Fibroblast of lung (primary cell): ENCODE measurements at places on chromosomes 4 and X. TPM values are rescaled to one million over a fixed set of nuclear protein-coding genes. Genes with fewer than 3 reads are reported as not detected.

GRCh38 chrX:916230-916599 is 285.6 kb downstream of the SHOX start:
- no peaks in the 10 kb centered on the region for H3K36me3 ChIP-seq
- no peak for DNase-seq
- no peaks in the 10 kb centered on the region for H3K4me1 ChIP-seq
- H3K4me3 ChIP-seq, result no peak overlapping the region
- no peaks in the 10 kb centered on the region for H3K27me3 ChIP-seq

GRCh38 chrX:39897741-39898097 is 200.0 kb downstream of the BCOR start:
- no peaks in the 10 kb centered on the region for H3K36me3 ChIP-seq
- H3K27me3 ChIP-seq, result no peaks in the 10 kb centered on the region
- no peak for DNase-seq
- no peak overlapping the region for H3K4me3 ChIP-seq
- H3K4me1 ChIP-seq, result peaks cover 4% of the 10 kb centered on the region
- no peak overlapping the region for H3K27ac ChIP-seq

- no peak overlapping the region for H3K27ac ChIP-seq
- no peaks in the 10 kb centered on the region for H3K27me3 ChIP-seq
- no peaks in the 10 kb centered on the region for H3K36me3 ChIP-seq
- no peaks in the 10 kb centered on the region for H3K4me1 ChIP-seq
These were observed 69.6 kb upstream of the CXorf66 start for GRCh38 chrX:140034916-140035315.

GRCh38 chr4:134632056-134632455 is 430.5 kb upstream of the PABPC4L start:
- H3K27ac ChIP-seq, result no peak overlapping the region
- H3K4me3 ChIP-seq, result no peak overlapping the region
- no peaks in the 10 kb centered on the region for H3K36me3 ChIP-seq

GRCh38 chr4:33090910-33091309 is 2370.7 kb downstream of the PCDH7 start:
- no peaks in the 10 kb centered on the region for H3K4me1 ChIP-seq
- no peaks in the 10 kb centered on the region for H3K27me3 ChIP-seq
- no peak overlapping the region for H3K4me3 ChIP-seq
- DNase-seq, result no peak

DNA sequence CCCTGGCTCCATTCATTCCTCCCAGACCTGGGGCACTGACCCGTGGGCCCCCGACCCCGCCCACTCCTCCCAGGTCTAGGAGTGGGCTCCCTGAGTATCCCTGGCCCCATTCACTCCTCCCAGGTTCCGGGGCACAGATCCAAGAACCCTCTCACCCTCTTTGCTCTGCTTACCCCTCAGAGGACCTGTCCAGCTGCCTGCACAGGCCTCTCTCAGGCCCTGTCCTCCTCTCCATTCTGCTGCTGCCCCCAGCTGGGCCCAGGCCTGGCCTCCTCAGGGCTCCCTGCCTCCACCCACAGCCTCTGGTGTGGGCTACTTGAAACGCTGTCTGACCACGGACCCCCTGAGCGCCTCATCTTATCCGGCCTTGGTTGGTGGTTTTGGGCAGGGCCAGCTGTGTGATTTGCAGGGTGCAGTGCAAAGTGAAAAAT is 217.7 kb upstream of the PSAPL1 start:
- no peaks in the 10 kb centered on the region for H3K27me3 ChIP-seq
- DNase-seq, result peak; percentile 21
- H3K36me3 ChIP-seq, result no peaks in the 10 kb centered on the region
- peaks cover 22% of the 10 kb centered on the region for H3K4me1 ChIP-seq
- H3K27ac ChIP-seq, result no peak overlapping the region
- H3K4me3 ChIP-seq, result no peak overlapping the region

DNA sequence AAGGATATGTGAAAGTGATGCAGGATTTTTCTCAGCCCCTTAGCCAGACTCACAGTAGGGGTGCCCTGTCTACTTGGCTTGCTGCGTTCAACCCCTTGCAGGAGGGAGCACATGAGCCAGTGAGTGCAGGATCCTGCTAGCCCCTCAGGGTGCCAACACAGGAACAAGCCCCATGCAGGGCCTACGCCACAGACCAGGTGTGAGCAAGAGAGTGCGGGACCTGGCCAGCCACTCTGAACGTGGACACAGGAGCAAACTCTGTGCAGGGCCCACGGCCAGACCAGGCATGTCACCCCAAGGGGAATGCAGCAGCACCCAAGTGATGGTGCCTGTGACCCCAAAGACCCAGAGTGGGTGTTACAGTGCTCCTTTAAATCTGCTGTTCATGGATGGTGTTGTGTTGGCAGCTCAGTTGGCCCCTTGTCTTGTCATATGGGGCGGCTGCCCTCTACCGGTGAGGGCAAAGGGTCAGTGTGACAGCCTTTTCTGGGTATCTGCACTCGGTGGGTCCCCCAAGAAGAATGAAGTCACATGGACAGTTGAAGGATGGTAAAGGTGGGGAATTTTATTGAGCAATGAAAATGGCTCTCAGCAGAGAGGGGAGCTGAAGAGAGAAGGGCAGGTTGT is 188.4 kb upstream of the MAOA start:
- no peak overlapping the region for H3K4me3 ChIP-seq
- DNase-seq, result no peak
- no peaks in the 10 kb centered on the region for H3K4me1 ChIP-seq
- H3K27ac ChIP-seq, result no peak overlapping the region

DNA sequence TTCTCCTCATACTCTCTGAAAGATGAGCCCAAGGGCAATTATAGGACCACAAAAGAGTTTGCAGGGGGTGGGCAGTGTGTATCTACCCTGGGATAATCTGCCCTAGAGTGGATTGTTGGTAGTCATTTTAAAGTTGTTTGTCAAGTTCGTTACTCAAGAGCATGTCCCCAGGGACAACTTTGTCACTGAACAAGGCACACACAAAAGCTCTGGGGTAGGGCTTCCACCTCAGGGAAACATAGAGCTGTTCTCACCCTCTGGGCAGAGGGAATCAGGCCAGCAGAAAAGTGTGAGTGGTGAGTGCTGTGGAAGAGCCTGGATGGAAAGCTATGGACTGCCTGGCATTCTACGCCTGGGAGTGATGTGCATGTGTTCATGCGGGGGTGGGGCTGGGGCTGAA is 23.3 kb upstream of the LEF1 start:
- H3K4me3 ChIP-seq, result no peak overlapping the region
- no peak overlapping the region for H3K27ac ChIP-seq
- no peaks in the 10 kb centered on the region for H3K27me3 ChIP-seq
- H3K36me3 ChIP-seq, result no peaks in the 10 kb centered on the region
- no peak for DNase-seq

DNA sequence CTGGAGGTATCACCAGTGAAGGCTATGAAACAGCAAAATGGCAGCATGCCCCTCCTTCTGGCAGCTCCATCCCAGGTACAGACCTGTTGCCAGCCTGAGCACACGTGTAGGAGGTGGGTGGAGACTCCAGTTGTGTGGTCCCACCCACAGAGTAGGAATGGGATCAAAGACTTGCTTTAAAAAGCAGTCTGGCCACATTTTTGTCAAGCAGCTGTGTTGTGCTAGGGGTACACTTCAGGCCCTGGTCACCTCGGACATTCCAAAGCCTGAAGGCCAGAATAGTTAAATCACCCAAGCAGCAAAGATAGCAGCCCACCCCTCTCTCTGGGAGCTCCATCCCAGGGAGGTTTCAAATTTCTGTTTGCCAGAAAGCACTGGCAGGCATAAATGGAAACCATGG is 20.3 kb upstream of the AMBN start:
- no peak overlapping the region for H3K27ac ChIP-seq
- H3K36me3 ChIP-seq, result no peaks in the 10 kb centered on the region
- H3K4me3 ChIP-seq, result no peak overlapping the region
- no peak for DNase-seq
- no peaks in the 10 kb centered on the region for H3K4me1 ChIP-seq

GRCh38 chr4:120263618-120264017 is 197.0 kb upstream of the MAD2L1 start:
- H3K27ac ChIP-seq, result no peak overlapping the region
- H3K4me1 ChIP-seq, result no peaks in the 10 kb centered on the region
- no peaks in the 10 kb centered on the region for H3K27me3 ChIP-seq
- no peak for DNase-seq
- no peak overlapping the region for H3K4me3 ChIP-seq
- no peaks in the 10 kb centered on the region for H3K36me3 ChIP-seq

DNA sequence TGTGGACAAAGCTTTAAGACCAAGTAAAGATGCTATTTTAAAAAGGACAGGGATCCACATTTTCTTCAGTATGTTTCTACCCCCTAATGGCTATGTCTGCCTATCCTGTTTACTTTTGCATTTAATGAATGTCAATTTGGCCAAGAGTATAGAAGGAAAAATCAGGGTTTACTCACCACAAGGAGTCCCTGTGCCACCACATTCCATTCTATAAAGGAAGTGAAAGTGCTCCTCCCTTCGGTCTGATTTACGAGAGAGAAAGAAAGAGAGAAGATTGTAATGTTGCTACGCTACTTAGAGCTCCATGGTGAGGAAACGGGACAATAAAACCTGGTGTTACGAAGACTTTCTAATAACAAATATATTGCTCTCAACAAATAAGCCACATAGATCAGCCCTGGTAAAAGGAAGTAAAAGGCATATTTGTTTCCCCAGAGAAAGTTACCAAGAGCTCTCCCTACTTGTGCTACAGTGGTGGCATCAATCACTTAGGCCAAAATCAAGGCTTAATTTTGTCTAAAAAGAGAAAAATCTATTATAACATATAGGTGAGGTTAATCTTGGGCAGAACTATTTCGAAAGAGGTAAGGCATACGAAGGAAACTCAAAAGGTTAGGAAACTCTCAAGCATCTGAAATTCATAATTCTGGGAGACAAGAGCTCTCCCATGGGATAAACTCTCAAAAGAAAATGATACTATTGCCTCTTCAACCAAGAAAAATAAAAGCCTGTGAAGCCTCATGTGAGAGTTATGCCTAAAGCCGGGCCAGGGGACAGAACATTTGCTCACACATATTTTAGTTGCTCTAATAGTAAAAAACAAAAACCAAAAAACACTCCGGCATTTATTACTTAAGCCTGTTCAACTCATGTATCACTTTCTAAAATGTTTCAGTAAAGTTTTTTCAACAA is 29.5 kb downstream of the TAPT1 start:
- H3K27ac ChIP-seq, result peak overlapping the region; percentile 42
- DNase-seq, result peak; percentile 74
- H3K4me3 ChIP-seq, result peak overlapping the region; percentile 28
- no peaks in the 10 kb centered on the region for H3K36me3 ChIP-seq

DNA sequence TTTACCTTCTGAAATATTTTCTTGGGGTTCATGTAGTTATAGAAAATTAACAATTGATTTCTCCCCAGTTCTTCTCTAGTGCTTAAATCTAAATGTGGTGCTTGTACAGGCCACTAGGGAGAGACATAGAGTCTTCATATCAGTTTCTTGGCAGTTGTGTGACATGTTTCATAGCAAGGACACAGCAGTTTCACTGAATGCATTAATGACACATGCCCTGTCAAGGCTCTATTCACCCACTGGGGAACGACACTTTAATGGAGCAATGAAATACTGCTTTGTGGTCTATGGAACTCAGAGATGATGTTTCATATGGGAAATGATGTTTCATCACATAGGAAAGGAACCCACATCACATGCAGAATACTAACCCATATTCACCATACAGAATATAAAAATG is 2.8 kb downstream of the VEGFC start:
- H3K36me3 ChIP-seq, result no peaks in the 10 kb centered on the region
- H3K4me1 ChIP-seq, result peaks cover 9% of the 10 kb centered on the region
- H3K27me3 ChIP-seq, result no peaks in the 10 kb centered on the region
- peak overlapping the region; percentile 95 for H3K4me3 ChIP-seq
- peak overlapping the region; percentile 96 for H3K27ac ChIP-seq

DNA sequence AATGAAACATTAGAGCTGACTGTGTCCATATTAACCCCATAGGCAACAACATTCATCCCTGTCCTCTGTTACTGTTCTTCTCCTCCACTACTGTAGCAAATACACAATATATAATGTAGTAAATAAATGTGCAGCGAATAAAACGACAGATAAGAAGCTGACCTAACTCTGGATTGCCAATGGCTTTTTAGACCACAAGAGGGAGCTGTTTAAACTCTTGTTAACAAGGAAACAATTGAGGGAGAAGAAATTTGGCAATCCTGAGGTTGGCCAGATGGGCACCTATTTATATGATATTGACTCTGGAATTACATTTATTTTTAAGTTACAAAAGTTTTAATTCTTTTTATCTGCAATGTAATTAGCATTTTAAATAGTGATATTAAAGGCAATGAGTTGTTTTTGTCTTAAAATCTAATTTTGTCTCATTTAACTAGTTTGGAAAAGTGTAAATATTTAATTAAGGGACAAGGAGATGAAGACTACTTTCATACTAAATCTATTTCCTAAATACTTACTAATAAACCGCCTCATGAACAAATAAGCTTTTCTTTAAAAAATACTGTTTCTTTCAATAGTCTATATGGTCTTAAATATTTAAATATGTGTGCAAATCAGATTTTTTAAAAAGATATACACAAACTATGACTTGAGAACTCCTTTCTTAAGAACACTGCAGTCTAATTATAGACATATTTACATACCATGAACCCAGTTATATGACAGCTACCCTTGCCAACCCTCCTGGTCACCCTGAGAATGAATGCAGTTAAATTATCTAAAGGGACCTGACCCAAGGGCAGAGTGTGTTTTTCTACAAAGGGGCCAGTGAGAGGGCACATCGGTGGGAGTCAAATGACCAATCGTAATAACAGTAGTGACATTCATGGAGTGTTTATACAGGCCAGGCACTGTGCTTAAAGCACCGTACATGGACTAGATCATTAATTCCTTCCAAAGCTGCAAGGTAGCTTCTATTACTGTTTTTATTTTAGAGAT is 52.9 kb upstream of the HPF1 start:
- H3K4me1 ChIP-seq, result no peaks in the 10 kb centered on the region
- H3K27me3 ChIP-seq, result no peaks in the 10 kb centered on the region
- no peak overlapping the region for H3K4me3 ChIP-seq
- H3K27ac ChIP-seq, result no peak overlapping the region

GRCh38 chr4:119946359-119946758 is 120.3 kb downstream of the MAD2L1 start:
- no peak overlapping the region for H3K4me3 ChIP-seq
- DNase-seq, result no peak
- H3K27ac ChIP-seq, result no peak overlapping the region
- no peaks in the 10 kb centered on the region for H3K27me3 ChIP-seq
- no peaks in the 10 kb centered on the region for H3K4me1 ChIP-seq

DNA sequence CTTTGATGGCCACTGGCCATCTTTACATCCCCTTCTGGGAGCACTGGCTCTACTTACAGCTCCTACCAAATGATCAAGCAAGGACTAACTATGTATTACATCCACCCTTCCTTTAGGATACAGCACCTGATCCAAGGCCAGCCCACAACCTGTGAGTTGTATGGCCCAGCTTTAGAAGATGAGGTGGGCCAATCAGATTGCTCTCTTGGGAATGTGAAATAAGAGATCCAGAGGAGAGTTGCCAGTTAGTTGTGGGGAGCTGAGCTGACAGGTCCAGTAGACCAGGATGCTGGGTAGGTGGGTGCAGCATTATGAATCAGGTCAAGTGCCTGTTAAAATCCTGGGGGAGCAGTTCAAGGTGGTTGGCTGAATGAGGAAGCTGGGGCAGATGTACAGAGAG is 111.5 kb downstream of the GNL3L start:
- H3K4me3 ChIP-seq, result no peak overlapping the region
- H3K27me3 ChIP-seq, result no peaks in the 10 kb centered on the region
- DNase-seq, result no peak
- no peak overlapping the region for H3K27ac ChIP-seq
- H3K4me1 ChIP-seq, result no peaks in the 10 kb centered on the region

GPC3 gene
- 7.1 and 45.5 TPM in 2 replicates for total RNA-seq

ATOH1 gene
- not detected in 2 replicates for total RNA-seq

HSFX4 gene
- not detected in 2 replicates for total RNA-seq

TAF1 gene
- total RNA-seq, result 45.2 and 49.0 TPM in 2 replicates

KLKB1 gene
- 0.17 and 0.26 TPM in 2 replicates for total RNA-seq

KIAA1210 gene
- total RNA-seq, result not detected in 2 replicates

TENT5D gene
- under 0.01 TPM in 1 of 2 replicates, not detected in the other for total RNA-seq
